Hematopoietic multipotent progenitor cell treated with erythropoietin and hydrocortisone succinate and interleukin-3 and kit ligand, for 17 days (in vitro differentiated cells): ENCODE measurements at places on chromosomes 7 and 10.

DNA sequence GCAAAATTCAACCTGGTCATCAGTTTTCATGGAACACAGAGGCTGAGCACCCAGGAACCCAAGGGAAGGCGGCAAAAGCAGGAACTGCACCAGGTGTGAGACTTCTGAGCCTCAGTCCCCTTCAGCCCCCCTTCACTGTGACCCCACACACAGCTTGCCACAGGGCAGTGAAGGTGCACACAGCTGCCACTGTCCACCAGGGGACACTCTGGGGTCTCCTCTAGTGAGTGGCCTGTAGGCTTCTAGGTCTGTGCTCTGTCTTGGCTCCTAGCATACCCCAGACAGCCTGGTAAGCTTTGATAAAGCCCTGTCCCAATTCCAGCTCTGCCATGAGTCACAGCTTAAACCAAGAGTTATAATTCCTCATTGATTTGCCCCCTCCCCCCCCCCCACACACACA is 12.1 kb downstream of the KCNH2 start:
- no peak for DNase-seq

GRCh38 chr10:94440096-94440495 is 37.8 kb downstream of the TBC1D12 start:
- DNase-seq = no peak

DNA sequence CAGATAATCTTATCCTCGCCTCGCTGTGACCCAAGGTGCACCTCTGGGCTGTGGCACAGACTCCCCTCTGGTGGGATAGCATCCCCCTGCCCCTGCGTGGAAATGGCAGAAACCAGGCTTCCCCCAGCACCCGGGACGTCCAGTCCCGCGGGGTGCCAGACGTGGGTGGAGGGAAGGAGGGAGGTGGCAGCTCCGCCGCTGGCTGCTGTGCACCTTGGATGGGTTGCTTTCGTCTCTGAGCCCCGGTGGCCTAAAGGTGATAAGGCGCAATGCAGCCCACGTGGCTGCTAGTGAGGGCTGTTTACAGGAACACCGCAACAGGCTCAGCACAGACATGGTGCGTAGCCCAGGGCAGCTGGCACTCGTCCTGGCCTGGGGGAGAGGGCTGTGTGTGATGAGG is 13.6 kb upstream of the PDGFA start:
- DNase-seq = no peak

- no peak for DNase-seq
Measured at GRCh38 chr7:12025246-12025645, 185.8 kb upstream of the TMEM106B start.

DNA sequence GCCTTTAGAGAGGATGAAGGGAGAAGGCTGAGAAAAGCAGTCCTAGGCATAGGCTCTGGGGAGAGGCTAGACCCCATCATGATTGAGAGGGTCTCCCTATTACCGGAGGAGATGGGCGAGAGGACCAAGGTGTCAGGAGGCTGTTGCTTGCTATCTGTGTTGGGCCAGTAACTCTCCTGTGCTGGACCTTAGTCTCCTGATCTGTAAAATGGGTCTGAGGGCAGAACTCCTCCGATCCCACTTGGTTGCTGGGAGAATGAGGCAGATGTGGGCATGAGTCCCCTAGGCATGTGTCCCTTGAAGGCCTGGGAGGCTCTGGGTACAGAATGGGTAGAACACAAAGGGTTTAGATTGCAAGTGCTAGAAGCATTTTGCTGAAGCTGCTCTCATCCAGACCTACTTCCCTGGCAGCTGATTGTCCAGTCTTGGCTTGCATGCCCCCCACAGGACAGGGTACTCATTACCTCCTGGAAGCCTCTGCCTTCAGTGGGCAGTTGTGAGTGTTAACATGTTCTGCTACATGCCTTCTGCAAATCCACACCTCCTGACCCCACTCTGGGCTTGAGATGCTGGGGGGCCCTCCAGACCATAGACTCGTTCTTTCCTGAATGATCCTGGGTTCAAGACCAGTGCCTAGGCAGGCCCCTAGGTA is 4.4 kb downstream of the ZMIZ1 start:
- peak; percentile 28 for DNase-seq

DNA sequence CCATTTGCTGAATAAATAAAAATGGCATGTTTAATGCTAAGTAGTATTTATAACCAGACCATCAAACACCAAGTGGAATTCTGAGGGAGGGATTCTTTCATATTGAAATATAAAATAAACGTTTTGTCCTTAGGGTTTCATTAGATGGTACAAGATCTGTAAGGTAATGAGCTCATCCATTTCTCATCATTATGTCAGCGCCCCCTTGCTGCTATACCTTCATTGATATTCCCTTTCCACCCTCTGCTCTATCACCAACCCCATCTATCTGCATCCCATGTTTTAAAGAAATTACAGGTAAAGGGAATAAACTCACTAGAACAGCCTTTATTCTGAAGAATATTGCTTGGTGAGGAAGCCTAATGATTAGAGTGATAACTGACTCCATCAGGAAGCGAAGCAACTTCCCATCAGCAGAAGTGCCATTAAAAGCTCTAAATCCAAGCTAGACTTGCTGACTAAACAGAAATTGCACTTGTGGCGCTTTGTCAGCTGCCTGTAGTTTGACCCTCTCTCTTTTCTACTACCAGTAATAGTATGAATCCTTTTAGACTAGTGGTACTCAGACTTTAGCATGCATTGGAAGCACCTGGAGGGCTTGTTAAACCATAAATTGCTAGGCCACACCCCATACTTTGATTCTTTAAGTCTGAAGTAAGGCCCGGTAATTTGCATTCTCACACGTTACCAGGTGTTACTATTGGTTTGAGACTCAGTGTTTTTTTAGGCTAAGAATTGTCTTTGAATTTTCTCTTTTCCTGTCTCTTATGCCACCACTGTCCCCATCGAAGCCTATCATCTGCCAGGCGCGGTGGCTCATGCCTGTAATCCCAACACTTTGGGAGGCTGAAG is 27.5 kb downstream of the ADD3 start:
- DNase-seq = no peak

DNA sequence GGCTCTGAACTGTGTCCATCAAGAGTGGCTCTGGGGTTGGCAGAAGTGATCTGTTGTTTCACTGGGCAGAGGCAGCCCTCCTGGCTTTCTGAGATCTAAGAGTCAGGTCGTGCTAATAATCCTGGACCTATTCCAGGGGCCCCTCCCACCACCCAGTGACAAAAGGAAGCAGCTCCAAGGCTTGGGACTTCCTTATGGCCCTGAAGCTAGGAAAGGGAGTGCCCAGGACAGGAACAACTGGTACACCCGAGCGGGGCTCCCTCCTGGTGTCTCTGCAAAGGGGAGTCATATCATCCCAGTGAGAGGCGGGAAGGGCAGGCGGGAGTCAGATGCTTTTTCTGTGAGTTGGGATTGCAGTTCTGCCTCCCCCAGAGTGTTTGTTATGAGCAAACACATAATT is 32.3 kb downstream of the RPS24 start:
- DNase-seq = no peak

DNA sequence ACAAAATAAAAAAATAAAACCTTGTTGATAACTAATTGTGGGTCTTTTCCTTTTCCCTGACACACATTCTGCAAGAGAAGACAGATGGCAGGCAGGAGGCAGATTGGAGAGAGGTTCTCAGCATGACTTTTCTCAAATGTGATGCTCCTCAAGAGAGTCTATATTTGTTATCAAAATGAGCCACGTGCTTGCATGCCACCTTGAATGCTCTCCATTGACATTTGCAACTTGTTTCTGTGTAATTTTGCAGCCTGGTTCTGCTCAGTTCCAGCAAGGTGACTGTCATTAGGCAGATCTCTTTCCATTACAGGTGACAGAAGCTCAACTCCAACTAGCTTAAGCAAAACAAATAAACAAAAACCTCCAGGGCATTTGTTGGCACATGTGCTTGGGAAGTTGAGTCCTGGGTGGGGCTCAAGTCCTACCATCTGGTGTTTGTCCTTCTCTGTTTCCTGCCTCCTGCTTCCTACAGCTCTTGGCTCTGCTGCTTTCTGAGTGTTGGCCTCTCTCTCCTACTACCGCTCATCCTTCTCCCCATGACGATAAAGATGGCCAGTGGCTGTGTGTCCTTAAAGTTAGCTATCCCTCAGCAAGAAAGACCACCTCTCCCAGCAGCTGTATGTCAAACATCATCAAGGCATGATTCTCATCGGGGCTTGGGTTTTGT is 56.7 kb downstream of the GRK5 start:
- no peak for DNase-seq

GRCh38 chr7:57327081-57327480 is 122.9 kb upstream of the ZNF716 start:
- no peak for DNase-seq

DNA sequence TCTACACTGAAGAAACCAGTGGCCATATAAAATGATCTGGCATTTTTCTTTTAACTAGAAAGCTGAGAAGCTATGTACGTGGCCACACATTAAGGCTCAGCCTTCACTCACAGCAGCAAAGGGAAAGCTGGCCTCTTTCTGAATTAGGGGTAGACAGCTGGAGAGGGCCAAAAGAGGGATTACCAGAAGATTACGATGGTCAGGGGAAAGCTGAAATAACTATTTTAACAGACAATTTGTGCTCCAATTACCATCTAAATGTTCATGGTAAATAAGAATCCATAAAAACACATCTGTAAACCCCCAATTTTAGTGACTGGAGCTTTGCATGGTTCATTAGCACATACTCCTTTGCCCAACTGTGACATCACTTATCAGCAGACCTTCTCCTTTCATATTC is 314.3 kb downstream of the HPSE2 start:
- no peak for DNase-seq

DNA sequence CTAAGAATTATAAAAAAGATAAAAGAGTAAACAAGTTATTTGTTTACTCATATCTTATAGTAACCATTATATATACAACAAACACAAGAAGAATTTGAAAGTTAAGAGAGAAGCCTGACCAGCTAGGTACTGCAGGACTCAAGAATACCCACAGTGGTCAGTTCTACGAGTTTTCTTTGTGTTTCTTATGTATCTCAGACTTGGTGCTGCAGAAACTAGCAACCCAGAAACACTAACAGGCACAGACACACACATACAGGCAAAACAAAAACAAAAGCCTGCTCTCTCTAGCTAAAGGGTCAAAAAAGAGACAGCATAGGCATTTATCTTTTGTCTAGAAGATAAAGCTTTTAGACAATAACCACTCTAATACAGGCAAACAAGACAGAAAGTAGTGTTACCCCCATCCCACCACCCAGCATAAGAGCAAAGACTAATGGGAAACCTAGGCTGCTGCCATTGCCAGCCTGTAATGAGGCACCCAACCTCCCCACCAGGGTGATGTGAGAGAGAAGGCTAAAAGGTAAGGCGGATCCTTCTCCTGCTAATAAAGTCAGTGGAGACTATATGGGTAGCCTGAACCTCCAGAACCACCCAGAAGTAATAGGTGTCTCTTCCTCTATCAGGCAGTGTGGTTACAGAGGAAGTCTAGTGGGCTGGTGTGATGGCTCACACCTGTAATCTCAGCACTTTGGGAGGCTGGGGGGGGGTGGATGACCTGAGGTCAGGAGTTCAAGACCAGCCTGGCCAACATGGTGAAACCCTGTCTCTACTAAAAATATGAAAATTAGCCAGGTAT is 113.9 kb downstream of the DNAJC1 start:
- no peak for DNase-seq

GRCh38 chr10:95440756-95441546 is 120.2 kb downstream of the SORBS1 start:
- no peak for DNase-seq

- peak; percentile 74 for DNase-seq
Measured at GRCh38 chr7:135665042-135665441, 2.7 kb downstream of the STMP1 start.

GRCh38 chr10:6530966-6531365 is 49.1 kb downstream of the PRKCQ start:
- no peak for DNase-seq

DNA sequence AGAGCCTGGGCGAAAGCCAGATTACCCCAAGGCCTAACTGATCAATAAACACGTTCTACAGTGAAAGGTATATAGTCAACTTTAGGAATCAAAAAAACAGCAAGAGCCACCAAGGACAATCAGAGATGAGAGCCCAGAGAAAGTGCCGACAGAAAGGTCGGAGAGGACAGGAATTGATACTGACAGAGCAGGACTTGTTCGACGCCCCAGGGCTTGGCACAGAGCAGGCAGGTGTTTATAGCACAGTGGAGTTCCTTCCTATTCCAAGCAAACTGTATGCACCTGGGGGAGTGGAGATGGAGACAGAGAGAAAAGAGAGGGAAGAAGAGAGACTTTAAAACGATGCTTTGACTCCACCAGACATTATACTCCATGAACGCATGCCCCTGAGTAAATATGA is 39.5 kb downstream of the PPP1R3C start:
- DNase-seq = no peak

DNA sequence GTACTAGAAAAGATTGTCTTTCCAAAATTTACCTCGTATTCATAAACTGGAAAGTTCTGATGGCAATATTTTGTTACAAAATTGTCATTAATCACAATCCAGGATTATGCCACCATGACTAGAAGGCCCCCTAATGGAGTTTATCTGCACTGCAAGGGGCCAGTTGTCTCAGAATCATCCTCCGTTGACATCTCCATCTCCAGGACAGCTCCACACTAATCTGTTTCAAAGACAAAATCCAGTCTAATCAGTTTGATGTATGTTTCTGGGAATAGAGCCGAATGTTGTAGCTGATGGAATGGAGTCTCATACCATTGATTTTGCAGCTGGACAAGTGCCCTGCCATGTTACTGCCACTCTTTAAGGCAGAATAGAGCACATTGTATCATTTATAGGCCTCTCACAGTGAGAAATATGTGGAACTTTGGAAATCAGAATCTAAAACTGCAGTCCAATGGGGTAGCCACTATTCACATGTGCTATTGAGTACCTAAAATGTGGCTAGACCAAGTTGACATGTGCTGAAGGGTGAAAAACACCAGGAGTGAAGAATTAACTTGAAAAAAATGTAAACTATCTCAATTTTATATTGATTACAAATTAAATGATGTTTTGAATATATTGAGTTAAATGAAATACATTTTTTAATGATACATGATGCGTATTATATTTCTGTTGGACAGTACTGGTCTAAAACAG is 38.3 kb upstream of the TOMM7 start:
- no peak for DNase-seq

DNA sequence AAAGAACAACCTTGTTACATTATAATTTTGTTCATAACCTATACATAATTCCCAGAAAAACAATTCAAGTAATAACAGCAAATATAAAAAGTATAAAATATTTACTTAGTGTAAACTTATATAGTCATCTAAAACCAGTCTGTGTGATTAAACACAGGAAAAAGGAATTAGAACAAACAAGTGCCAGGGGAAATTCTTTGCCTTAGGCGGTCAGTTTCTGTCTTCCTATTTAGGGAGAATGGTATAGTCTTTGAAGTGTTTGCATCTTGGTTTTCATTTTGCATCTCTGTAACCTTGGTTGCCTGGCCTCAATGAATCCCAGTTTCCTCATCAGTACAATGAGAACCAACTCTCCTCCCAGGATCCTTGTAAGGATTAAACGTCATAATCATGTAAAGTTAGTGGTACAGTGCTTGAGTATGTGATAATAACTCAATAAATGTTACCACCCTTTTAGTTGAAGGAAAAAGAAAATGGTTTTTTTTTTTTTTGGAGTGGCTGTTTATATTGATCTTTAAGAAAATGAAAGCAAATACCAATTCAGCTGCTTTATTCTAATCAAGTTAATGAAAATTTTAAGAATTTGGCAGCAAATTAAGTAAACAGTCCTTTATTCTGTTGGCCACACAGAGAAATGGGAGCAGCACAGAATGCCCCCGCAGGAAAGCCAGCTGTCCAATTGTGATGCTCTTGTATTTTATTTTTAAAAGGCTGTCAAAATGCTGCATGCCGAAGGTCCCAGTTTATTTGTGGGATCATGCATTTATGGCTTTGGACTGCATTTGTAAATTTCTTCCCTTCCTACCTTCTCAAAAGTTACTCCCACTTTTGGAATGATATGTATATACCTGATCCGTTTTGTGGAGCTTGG is 61.8 kb downstream of the SHH start:
- DNase-seq = no peak
